ENCODE measurements at places on chromosomes 5 and 9. TPM values are rescaled to one million over a fixed set of nuclear protein-coding genes. Genes with fewer than 3 reads are reported as not detected.
A peak's percentile ranks its signal among the peaks of the same experiment; 100 is the strongest.

- H3K4me3 ChIP-seq: no peak overlapping the region
- no peak overlapping the region for H3K27ac ChIP-seq
- no peaks in the 10 kb centered on the region for H3K27me3 ChIP-seq
- H3K4me1 ChIP-seq: no peaks in the 10 kb centered on the region
- no peak for DNase-seq
Observed at GRCh38 chr5:106849266-106849665, 821.5 kb downstream of the EFNA5 start.

GRCh38 chr9:20621471-20622329 lies 599 bp downstream of the MLLT3 start:
- H3K27ac ChIP-seq: peak overlapping the region; percentile 76
- H3K36me3 ChIP-seq: no peaks in the 10 kb centered on the region
- peak overlapping the region; percentile 81 for H3K4me3 ChIP-seq

DNA sequence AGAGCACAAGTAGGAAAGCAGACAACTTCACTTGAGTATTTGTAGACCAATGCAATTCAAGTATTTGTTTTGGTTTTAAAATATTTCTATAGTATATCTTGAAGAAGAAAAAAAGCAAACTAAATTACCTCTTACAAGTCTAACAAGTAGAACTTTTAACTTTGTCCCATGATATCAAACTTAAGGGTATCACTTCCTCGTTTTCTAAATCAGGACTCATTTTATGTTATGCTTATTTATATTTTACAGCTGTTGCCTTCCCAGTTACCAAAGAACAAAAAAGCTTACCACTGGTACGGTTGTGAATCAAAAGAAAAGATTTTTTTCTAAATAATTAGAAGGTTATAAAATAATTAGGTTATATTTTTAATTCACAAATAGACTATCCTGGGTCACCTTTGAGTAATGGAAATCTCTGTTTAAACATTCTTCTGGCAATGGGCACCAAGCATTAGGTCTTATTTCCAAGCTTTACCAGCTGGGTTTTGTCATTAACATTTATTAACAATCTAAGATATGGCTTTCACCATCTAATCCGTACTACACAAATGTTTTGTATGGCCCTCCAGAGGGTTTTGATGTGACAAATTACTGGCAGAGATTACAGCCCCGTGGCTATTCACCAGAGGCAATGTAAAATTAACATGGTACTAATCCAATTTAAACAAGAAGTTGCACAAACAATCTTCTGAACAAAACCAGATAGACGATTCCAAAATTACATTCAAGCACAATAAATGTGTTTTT lies 63.6 kb downstream of the CEP120 start:
- no peaks in the 10 kb centered on the region for H3K36me3 ChIP-seq
- H3K4me3 ChIP-seq: no peak overlapping the region
- H3K4me1 ChIP-seq: no peaks in the 10 kb centered on the region
- no peak overlapping the region for H3K27ac ChIP-seq
- DNase-seq: peak; percentile 26
- H3K27me3 ChIP-seq: no peaks in the 10 kb centered on the region

GRCh38 chr9:124639637-124640036 lies 131.5 kb downstream of the NR6A1 start:
- no peaks in the 10 kb centered on the region for H3K36me3 ChIP-seq
- H3K27me3 ChIP-seq: no peaks in the 10 kb centered on the region
- H3K4me3 ChIP-seq: no peak overlapping the region
- no peak for DNase-seq

GRCh38 chr9:26856413-26857032 lies 36.1 kb downstream of the CAAP1 start:
- no peak overlapping the region for H3K4me3 ChIP-seq
- H3K4me1 ChIP-seq: no peaks in the 10 kb centered on the region
- DNase-seq: peak; percentile 68
- H3K27ac ChIP-seq: no peak overlapping the region

- H3K36me3 ChIP-seq: no peaks in the 10 kb centered on the region
- H3K4me1 ChIP-seq: no peaks in the 10 kb centered on the region
- no peaks in the 10 kb centered on the region for H3K27me3 ChIP-seq
Observed at GRCh38 chr5:80825786-80826460, 134.2 kb upstream of the RASGRF2 start.

DNA sequence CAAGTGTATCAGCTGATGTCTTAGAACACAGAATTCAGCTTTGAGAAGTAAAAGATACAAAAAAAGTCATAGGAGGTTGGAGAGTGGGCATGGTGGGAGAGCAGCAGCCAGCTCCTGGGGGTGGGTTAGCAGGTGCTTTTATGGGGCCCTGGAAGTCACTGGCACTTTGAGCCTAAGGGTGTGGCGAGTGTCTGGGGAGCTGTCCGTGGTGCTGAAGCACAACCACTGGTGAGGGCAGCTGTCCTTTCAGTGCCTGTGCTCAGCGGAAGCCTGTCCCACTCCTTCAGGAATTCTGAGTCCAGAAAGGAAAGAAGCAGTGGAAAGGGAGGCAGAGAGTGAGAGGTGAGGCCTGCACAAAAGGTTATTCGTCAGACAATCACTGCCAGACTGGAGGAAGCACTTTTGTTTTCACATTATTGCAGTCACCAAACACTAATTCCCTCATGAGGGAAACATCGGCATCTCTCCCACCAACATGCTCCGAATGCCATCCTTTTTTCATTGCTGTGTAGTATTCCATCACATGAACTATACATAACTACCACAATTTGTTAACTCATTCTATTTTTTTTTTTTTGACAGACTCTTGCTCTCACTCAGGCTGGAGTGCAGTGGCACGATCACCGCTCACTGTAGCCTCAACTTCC lies 59.4 kb upstream of the RAPGEF1 start:
- peaks cover 5% of the 10 kb centered on the region for H3K27me3 ChIP-seq
- no peaks in the 10 kb centered on the region for H3K4me1 ChIP-seq
- H3K27ac ChIP-seq: no peak overlapping the region
- DNase-seq: peak; percentile 91
- no peaks in the 10 kb centered on the region for H3K36me3 ChIP-seq

GRCh38 chr5:52956915-52957747 lies 32.0 kb upstream of the ITGA2 start:
- no peaks in the 10 kb centered on the region for H3K36me3 ChIP-seq
- DNase-seq: peak; percentile 29
- H3K4me3 ChIP-seq: no peak overlapping the region
- H3K27ac ChIP-seq: no peak overlapping the region
- H3K4me1 ChIP-seq: no peaks in the 10 kb centered on the region

DNA sequence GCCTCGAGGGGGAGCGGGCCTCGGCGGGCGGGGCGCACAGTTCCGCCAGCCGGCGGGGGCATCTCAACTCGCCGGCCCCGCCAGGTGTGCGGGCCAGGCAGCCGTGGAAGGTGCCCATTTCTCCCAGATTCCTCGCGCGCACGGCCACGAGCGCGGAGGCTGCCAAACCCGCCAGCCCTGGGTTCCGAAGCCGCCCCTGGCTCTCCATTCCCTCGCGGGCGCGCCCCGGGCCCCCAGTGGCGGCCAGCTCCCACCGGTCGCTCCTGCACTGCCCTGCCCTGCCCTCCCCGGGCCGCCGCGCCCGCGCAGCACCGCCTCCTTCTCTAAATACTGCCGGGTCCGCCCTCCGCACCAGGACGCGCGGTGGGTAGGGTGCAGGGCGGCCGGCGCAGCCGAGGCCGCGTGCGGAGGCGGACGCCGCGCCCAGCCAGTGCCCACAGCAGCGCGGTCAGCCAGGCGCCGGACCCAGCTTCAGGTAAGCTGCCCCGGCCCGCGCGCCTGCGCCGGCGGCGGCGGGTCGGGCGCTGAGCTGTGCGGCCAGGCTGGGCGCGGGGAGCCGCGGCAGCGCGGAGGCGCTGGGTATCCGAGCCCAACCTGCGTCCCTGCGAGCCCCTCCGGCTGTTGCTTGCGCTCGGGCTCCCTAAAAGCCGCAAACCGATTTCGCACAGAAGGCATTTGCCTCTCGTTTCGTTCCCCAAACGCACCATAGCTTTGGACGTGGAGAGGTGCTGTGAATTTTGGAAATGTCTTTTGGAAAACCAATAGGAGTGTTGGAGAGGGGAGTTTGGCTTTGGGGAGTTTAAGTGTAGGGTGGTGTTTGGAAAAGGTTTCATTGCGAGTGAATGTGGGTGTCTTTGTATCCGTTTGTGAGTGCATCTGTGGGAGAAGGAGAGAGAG lies at the start of gene TMEM171:
TMEM171 (plus strand) TSS at position 354 of the 897 bp plus-strand sequence. CDS start 2,799 bp downstream, outside the sequence.
- peaks cover 57% of the 10 kb centered on the region for H3K27me3 ChIP-seq
- peak; percentile 47 for DNase-seq
- no peak within 1 kb of the TSS for H3K27ac ChIP-seq
- H3K4me1 ChIP-seq: no peaks in the 10 kb centered on the region
- peak within 1 kb of the TSS; percentile 49 for H3K4me3 ChIP-seq

DNA sequence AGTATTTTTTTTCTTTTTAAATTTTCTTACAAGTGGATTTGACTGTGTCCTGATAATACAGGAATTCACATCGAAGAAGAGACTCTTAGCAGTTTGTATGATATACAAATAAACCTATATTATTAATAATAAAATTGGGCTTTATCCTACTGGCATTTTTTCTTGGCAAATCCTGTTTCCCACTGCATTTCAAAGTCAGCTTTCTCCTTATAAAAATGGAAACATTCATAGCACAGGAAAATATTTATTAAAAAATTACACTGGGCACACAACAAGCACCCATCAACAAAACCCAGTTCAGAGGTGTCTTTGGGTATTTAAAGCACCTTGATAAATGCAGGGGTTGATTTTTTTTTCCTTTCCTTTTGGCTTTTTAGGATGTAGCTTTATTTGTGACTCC lies 200.9 kb downstream of the MEF2C start:
- no peaks in the 10 kb centered on the region for H3K36me3 ChIP-seq
- H3K27me3 ChIP-seq: peaks cover 100% of the 10 kb centered on the region
- H3K4me1 ChIP-seq: no peaks in the 10 kb centered on the region
- no peak for DNase-seq
- no peak overlapping the region for H3K4me3 ChIP-seq

GRCh38 chr9:91972076-91972626 lies 22.1 kb upstream of the ROR2 start:
- no peak overlapping the region for H3K27ac ChIP-seq
- DNase-seq: no peak
- H3K4me1 ChIP-seq: no peaks in the 10 kb centered on the region
- no peak overlapping the region for H3K4me3 ChIP-seq
- H3K36me3 ChIP-seq: no peaks in the 10 kb centered on the region

DNA sequence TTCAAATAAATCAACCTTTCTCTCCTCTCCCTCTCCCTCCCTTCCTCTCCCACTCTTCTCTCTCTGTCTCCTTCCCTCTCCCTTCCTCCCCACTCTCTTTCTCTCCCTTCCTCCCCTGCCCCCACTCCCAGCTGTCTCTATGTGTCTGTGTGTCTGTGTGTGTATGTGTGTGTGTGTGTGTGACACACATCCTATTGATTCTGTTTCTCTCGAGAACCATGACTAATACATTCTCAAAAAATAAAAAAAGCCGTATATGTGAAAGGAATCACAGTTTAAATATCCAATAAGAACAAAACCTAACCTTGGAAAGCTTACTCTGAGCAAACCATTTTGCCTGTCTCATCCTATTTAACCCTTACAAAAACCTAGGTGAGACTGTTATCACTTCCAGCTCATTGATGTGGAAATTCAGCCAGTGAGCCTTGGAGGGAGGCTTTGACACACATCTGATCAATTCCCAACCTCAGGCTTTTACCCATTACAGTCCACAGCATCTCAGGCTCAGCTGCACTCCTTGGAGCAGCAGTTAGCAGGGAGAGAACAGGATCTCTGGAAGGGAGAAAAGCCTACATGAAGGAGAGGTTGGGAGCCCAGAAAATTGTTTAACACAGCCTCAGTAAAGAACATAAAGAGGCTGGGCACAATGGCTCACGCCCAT lies 8.3 kb downstream of the HSD17B3 start:
- no peak overlapping the region for H3K27ac ChIP-seq
- H3K36me3 ChIP-seq: no peaks in the 10 kb centered on the region
- no peak for DNase-seq
- H3K27me3 ChIP-seq: no peaks in the 10 kb centered on the region
- no peak overlapping the region for H3K4me3 ChIP-seq

- H3K27me3 ChIP-seq: no peaks in the 10 kb centered on the region
- DNase-seq: no peak
- H3K4me3 ChIP-seq: no peak overlapping the region
Observed at GRCh38 chr5:1507961-1508658, 15.7 kb downstream of the LPCAT1 start.

DNA sequence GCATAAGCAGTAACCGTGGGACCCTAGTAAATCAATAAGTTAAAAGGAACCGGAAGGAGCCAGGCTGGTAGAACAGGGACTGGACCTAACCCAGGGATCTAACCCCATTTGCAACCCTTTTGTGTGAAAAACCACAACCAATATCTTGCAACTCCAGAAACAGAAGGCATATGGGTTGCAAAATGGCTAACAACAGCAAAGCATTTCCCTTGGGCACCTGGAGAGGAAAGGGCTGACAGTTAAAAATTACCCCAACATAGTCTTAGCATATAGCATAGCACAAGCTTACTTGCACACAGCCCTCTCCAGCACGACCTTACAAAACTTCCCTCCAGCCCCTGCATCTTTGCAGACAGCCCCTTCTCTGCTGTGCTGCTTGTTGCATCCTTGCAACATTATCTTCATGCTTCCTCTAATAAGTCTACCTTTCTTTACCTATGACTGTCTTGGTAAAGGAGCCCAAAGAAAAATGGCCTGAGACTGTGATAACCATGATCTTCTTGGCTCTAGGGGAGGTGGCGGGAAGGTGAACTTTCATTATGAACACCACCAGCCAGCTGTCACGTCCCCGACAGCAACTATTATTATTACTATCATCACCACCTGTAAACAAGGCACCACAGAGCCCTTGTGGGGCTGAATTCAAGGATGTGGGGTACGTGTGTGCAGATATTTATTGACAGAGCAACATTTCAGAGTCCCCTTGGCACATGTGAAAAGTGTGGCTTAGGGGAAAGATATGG lies 49.8 kb downstream of the PRRC1 start:
- no peaks in the 10 kb centered on the region for H3K4me1 ChIP-seq
- H3K27me3 ChIP-seq: no peaks in the 10 kb centered on the region
- H3K36me3 ChIP-seq: no peaks in the 10 kb centered on the region
- H3K4me3 ChIP-seq: no peak overlapping the region

DNA sequence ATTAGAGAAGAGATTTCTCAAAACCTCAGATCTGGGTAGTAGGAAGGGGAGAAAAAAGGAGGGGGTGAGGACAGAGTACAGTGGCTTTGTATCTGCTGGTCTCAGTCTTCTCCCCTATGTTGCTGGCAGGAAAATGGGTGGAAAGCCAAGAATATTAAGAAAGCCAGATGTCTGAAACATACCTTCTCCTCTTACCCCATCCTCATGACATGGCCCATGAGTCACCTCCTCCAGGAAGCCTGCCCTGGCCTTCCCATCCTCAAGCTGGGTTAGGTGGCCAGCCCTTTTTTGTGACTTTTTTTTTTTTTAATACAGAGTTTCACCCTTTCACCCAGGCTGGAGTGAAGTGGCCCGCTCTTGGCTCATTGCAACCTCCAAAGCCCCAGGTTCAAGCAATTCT lies 61.8 kb downstream of the ABCA1 start:
- H3K27me3 ChIP-seq: no peaks in the 10 kb centered on the region
- DNase-seq: no peak
- H3K4me1 ChIP-seq: peaks cover 27% of the 10 kb centered on the region
- H3K4me3 ChIP-seq: no peak overlapping the region

- H3K36me3 ChIP-seq: no peaks in the 10 kb centered on the region
- no peaks in the 10 kb centered on the region for H3K27me3 ChIP-seq
- DNase-seq: no peak
Observed at GRCh38 chr5:102813740-102814139, 58.6 kb downstream of the PAM start.

TMEFF1 gene
- 34.2 TPM for total RNA-seq

TTLL11 gene
- 4.7 TPM for total RNA-seq

CNOT6 gene
- total RNA-seq: 20.3 TPM

TRPM3 gene
- 0.60 TPM for total RNA-seq

TSSK1B gene
- 0.14 TPM for total RNA-seq

GABBR2 gene
- total RNA-seq: 0.06 TPM

CORO2A gene
- 2.0 TPM for total RNA-seq

LCN6 gene
- total RNA-seq: not detected

GOLGA1 gene
- 16.2 TPM for total RNA-seq

Measured in cardiac muscle cell (in vitro differentiated cells and primary cell).